ENCODE measurements at places on chromosomes 16 and 17. TPM values are rescaled to one million over a fixed set of nuclear protein-coding genes. Genes with fewer than 3 reads are reported as not detected.

Gene SEPTIN12
- total RNA-seq, result not detected

Gene MYH3
- total RNA-seq, result 3.2 TPM

Gene SLC35G6
- not detected for total RNA-seq

Gene GPR142
- total RNA-seq, result not detected

Measured in chondrocyte (in vitro differentiated cells).